ENCODE measurements at places on chromosomes 4 and X. TPM values are rescaled to one million over a fixed set of nuclear protein-coding genes. Genes with fewer than 3 reads are reported as not detected.

Gene USP26
- total RNA-seq, result not detected

Gene TMPRSS11F
- total RNA-seq, result not detected

Gene KIF4A
- total RNA-seq, result 1.3 TPM

Gene SERPINA7
- total RNA-seq, result not detected

Data from transverse colon (tissue), 4 donors.